Right ventricle myocardium superior (tissue), 1 donor: ENCODE measurements at places on chromosomes 2 and 18. TPM values are rescaled to one million over a fixed set of nuclear protein-coding genes. Genes with fewer than 3 reads are reported as not detected.

- no peak for DNase-seq
Measured at GRCh38 chr2:6233993-6234392, 541.8 kb downstream of the SOX11 start.

- DNase-seq: no peak
Measured at GRCh38 chr2:231890896-231891513, 35.2 kb downstream of the NPPC start.

DNA sequence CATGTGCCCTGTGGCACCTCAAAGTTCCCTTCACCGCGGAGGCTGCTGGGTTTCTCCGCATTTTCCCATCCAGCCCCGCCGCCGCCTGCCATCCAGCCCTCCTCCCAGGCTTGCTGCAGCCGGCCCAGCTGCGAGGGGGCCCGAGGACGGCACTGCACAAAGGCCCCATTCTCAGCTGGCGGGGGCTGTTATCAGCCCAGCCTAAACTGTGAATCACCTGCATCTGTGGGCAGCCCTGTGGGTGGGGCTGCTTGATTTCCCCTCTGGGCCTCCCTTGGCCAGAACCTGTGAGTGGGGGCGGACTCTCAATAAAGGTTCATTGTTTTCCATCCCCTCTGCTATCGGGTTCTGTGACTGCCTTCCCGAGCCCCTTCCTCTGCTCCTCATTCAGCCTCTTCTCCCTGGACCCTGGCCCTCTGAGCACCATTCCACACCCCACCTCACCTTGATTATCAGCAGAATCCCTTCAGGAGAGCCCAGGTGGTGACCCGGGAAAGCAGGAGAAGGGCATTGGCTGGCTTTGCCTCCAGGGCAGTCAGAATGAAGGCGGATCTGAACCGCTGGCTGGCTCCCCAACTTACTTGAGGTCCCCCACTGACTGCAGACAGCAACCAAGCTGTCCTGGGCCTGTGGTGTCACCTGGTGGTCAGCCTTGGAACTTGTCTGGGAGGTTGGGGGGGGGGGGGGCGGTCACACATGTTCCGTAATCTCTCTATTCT is 204.5 kb downstream of the ZFP36L2 start:
- no peak for DNase-seq

The UPP2 gene
- not detected for total RNA-seq

The TTN gene
- 3,113 TPM for total RNA-seq
